Mesenchymal stem cell (in vitro differentiated cells and primary cell): ENCODE measurements at places on chromosomes 5 and 9.

DNA sequence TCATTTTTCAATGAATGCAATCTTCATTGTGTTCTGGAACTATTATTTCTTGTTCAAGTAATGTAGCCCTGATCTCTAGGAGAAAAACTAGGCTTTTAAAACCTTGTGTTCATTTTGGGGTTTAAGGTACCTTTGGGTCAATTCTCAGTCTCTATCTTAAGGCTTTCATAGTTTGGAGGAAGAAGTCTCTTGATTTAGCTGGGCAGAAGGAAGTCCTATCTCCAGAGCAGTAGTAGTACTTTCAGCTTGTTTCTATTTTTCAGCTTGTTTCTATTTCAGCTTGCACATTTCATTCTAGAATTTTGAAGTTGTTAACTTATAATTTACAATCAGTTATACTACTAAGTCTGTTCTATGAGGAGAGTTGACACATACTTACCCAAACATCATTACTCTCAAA is 15.2 kb downstream of the CSNK1G3 start:
- no peak for DNase-seq

- DNase-seq: no peak
These were observed 66.0 kb upstream of the PITX1 start for GRCh38 chr5:135100011-135100410.

- no peak for DNase-seq
These were observed 24.0 kb upstream of the SLC12A7 start for GRCh38 chr5:1135696-1136525.

- DNase-seq: no peak
These were observed 17.9 kb upstream of the PAM start for GRCh38 chr5:102737161-102737560.

- no peak for DNase-seq
These were observed 146.6 kb upstream of the SLC24A2 start for GRCh38 chr9:19935422-19935821.

- peak; percentile 79 for DNase-seq
These were observed 84.0 kb downstream of the ADAMTS12 start for GRCh38 chr5:33807771-33808170.

DNA sequence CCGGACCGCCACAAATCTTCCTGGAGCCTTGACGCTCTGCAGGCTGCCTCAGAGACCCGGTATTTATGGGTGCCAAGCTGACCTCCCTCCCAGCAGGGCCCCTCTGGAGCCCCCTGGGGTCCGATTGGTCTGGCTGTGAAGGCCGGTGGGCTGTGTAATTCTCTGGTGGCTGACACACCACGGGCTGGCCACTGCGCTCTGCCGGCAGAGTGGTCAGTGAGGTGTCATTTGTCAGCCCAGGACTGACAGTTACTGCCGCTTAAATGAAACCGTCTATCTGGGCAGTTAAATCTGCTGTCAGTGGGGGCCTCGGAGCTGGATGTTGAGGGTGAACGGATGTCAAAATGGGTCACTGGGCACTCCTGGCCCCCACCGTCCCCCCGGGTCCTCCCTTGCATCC is 10.7 kb downstream of the NR5A1 start:
- DNase-seq: no peak

- DNase-seq: peak; percentile 81
These were observed 95.8 kb downstream of the PLCXD3 start for GRCh38 chr5:41414598-41414997.

DNA sequence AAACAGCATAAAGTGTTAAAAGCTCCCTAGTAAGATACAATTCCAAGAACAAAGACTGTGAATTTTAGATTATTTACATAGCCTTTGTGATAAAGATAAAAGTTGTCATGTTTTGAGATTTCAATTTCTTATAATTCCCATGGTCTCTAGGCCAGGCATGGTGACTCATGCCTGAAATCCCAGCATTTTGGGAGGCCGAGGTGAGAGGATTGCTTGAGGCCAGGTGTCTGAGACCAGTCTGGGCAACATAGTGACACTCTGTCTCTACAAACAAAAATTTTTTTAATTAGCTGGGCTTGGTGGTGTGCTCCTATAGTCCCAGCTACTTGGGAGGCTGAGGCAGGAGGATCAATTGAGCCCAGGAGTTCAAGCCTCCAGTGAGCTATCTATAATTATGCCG is 48.1 kb downstream of the BDP1 start:
- DNase-seq: no peak

- DNase-seq: no peak
These were observed 210.5 kb downstream of the ELAVL2 start for GRCh38 chr9:23615569-23615968.

DNA sequence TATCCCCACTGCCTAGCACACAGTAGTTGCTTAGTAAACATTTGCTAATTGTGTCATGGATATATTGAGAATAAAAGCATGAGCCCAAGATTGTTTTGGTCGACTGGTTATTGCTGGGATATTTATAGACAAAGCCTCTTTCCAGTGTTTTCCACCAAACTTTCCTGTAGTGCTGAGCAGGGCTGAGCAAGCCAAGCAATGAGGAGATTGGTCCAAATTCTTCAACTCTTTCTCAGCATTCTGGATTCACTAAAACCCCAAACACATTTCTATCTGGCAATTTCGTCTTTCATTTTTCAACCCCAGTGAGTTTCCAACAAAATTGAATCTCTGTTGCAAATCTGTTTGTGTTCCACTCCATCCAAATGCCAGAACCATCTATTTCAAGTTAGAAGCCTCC is 31.9 kb upstream of the TARS1 start:
- DNase-seq: no peak

- no peak for DNase-seq
These were observed 16.4 kb downstream of the GNAQ start for GRCh38 chr9:78015241-78015640.

- DNase-seq: no peak
These were observed 61.3 kb downstream of the SECISBP2 start for GRCh38 chr9:89379508-89380115.

DNA sequence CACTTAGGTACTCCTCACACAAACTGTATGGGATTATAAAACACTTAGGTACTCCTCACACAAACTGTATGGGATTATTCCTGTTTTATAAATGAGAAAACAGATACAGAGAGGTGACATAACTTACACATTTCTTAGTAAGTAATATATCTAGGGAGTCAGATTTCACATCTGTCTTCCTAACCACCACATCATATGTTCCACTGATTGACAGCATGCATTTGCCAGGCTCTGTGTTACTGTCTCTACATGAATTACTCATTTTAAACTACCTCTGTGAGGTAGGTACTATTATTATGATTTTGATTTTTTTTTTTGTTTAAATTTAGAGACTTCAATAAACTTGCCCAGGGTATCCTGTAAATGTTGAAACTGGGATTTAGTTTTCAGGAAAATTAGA is 232.7 kb downstream of the CCDC171 start:
- no peak for DNase-seq

- DNase-seq: no peak
These were observed 43.2 kb upstream of the ASTN2 start for GRCh38 chr9:117458066-117458465.
